CD4-positive, alpha-beta T cell treated with Interleukin-6 at 100 ng/mL for 8 hours (primary cell): ENCODE measurements at places on chromosomes 2 and 18.

DNA sequence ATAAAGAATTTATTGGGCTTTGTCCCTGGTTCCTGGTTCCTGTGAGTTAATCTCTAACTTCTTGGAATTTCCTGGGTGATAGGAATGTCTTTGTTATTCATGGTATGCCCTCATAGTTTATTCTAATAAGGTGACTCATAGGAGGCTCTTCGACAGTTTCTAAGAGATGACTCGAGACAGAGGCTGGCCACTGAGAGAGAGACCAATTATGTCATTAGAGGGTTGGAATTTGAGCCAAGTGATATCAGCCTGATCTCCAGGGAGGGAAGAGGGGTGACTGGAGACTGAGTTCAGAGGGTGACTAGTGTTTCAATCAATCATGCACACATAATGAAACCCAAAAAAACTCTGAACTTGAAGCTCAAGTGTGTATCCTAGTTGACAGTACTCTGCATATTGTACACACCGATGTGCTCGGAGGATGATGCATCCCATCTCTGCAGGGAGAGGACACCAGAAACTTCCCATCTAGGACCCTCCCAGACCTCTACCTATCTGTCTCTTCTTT, 185.7 kb downstream of the MTCL1 start:
- DNase-seq: no peak

GRCh38 chr2:213220967-213221603, 63.2 kb upstream of the SPAG16 start:
- DNase-seq: no peak

DNA sequence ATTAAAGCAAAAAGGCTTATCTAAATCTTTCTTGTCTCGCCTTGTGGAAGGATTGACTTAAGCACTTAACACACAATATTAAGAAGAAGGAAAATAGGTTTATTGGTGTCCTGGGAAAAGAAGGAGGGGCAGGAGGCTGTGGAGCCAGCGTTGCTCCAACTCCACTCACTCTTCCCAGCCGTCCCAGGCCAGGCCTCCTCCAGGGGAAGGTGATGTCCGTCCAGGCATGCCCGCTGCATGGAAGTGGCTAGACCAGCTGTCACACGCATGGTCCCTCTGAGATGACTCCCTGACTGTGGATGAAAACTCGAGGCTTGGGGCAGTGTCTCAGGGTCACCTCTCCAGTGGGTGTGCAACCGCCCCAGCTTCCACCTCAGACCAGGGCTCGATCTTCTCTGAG, 281.1 kb downstream of the GALR1 start:
- no peak for DNase-seq

- no peak for DNase-seq
Measured at GRCh38 chr2:15826273-15826717, 114.1 kb upstream of the MYCN start.

- no peak for DNase-seq
Measured at GRCh38 chr18:48306838-48307237, 102.3 kb downstream of the ZBTB7C start.

- DNase-seq: no peak
Measured at GRCh38 chr2:12167525-12168317, 421.3 kb downstream of the LPIN1 start.

GRCh38 chr2:191892391-191892790, 45.5 kb upstream of the CAVIN2 start:
- DNase-seq: no peak

DNA sequence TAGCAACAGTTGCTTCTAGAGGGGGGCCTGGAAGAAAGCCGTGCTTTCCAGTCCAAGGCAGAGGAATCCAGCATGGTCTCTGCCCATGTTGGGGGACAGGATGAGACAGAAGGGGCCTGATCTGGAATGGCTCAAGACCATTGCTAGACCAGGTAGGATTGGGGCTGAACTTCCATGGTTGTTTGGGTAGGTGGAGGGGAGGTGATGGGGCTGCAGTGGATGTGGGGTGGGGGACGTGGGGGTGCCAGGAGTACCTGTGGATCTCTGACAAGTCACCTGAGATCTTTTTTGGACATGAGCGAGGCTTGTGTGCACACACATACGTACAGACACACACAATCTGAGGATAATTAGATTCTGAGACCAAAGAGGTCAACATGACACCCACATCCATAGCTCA, 228.7 kb upstream of the SKOR2 start:
- no peak for DNase-seq

- no peak for DNase-seq
Measured at GRCh38 chr2:128103407-128103806, 12.4 kb downstream of the UGGT1 start.

DNA sequence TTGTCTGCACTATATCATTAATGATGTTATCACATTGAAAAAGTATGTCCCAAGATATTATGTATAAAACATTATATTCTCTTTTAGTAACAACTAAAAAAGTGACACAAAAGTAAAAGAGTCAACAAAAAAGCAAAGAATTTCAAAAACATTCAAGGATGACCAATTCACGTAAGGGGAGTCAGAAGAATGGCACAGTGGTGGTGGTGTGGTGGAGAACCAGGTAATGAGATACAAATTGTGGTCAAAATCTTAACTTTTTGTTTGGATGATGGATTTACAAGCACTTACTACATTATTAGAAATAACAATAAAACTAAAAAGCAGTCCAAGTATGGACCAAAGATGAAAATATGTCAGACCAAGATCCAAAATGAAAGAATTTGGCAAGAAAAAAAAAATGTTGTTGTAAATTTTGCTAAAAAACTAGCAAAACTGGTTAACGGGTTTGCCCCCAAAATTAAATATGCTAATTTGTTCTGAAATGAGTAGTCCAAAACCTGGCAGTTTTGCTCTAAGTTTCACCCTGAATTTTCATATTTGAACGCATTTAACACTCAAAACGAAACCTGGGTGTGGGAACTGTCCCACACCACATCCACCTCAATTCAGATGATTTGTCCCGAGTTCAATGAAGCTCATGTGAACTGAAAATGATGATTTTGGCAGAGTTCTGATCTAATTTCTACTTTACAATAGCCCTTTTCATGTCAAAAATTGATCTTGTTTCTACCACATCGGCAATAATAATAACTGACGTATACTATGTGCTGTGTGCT, 135.8 kb downstream of the IKZF2 start:
- DNase-seq: peak; percentile 10

GRCh38 chr2:68776124-68776523, 41.5 kb downstream of the ARHGAP25 start:
- no peak for DNase-seq

- no peak for DNase-seq
Measured at GRCh38 chr2:42245396-42245795, 76.2 kb downstream of the EML4 start.

- DNase-seq: no peak
Measured at GRCh38 chr2:67930156-67930555, 132.6 kb downstream of the C1D start.

DNA sequence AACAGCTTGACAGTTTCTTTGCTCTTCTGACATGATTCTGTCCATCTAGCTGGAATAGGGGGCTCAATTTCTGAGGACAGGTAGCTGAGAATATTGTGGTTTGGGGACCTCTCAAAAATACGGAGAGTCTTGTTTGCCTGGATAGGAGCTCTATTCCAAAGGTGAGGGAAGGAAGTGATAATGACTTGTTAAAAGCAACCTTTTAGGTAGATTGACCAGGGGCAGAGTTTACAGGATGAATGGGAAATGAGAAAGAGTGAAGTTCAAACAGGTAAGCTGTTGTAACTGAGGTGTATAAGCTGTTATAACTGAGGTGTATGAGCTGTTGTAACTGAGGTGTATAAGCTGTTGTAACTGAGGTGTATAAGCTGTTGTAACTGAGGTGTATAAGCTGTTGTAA, 25.1 kb downstream of the PARD3B start:
- DNase-seq: no peak

DNA sequence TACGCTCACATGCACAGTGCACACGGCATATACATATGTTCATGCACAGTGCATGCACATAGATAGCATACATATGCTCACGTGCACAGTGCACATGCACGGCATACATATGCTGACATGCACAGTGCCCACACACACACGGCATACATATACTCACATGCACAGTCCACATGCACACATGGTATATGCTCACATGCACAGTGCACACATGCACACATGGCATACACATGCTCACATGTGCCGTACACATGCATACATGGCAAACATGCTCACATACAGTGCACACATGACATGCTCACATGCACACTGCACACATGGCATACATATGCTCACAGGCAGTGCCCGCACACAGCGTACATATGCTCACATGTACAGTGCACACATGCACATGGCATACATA, 97.7 kb upstream of the CTDP1 start:
- no peak for DNase-seq

- DNase-seq: no peak
Measured at GRCh38 chr2:2619995-2620394, 288.9 kb upstream of the MYT1L start.

DNA sequence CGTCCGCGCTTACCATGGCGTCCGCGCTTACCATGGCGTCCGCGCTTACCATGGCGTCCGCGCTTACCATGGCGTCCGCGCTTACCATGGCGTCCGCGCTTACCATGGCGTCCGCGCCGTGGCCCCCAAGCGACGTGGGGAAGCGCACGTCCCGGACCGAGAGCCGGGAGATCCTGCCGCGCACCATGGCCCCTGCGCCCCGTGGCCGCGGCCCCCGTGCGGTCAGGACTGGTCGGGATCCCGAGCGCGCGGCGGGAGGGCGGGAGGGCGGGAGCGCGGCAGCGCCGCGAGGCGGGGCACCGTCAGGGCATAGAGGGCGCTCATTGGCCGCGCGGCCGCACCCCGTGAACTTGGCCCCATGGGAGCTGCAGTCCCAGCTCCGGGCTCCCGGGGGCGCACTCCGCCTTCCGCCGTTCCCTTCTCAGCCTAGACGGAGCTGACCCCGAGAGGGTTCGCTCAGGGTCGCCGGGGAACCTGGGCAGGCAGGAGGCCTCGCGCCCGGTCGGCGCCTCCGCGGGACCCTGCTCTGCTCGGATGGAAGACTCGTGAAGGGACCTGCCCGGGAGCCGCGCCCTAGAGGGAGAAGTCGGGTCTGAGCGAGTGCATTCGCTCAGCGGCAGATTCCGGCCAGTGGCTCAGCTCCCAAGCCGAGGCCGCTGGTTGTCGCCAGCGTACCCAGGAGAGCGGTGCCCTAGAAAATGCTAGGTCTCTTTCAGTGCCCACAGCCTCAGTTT, at the start of gene ENOSF1:
Gene ENOSF1 (minus strand): TSS at position 230 of the 734 bp plus-strand sequence. CDS start 43 bp downstream, at position 187.
- DNase-seq: peak; percentile 74
